ENCODE measurements at places on chromosomes 1 and 21. TPM values are rescaled to one million over a fixed set of nuclear protein-coding genes. Genes with fewer than 3 reads are reported as not detected.

HSPA13 gene
- 93.9 TPM for total RNA-seq

FTCD gene
- 0.28 TPM for total RNA-seq

PRPF38A gene
- 15.0 TPM for total RNA-seq

ZNF695 gene
- 0.56 TPM for total RNA-seq

ERICH3 gene
- not detected for total RNA-seq

RBM11 gene
- total RNA-seq: 0.85 TPM

ZNF670 gene
- 2.3 TPM for total RNA-seq

EFHD2 gene
- 15.8 TPM for total RNA-seq

AMY1B gene
- total RNA-seq: not detected

RUNX1 gene
- 31.0 TPM for total RNA-seq

APCS gene
- total RNA-seq: not detected

HPCA gene
- not detected for total RNA-seq

CA14 gene
- not detected for total RNA-seq

GUCA2A gene
- not detected for total RNA-seq

SPRR1A gene
- total RNA-seq: not detected

AGT gene
- 0.19 TPM for total RNA-seq

OR2T33 gene
- not detected for total RNA-seq

KCND3 gene
- 0.28 TPM for total RNA-seq

FCAMR gene
- total RNA-seq: not detected

SFN gene
- 2.7 TPM for total RNA-seq

IQCC gene
- 1.7 TPM for total RNA-seq

FAM163A gene
- not detected for total RNA-seq

SPRR3 gene
- total RNA-seq: not detected

RGS5 gene
- 388 TPM for total RNA-seq

PRKCZ gene
- 3.3 TPM for total RNA-seq

KIF14 gene
- 2.0 TPM for total RNA-seq

RHOU gene
- 1.1 TPM for total RNA-seq

PLK3 gene
- total RNA-seq: 36.2 TPM

GJB5 gene
- total RNA-seq: 0.56 TPM

ACOT11 gene
- total RNA-seq: 2.3 TPM

RIPPLY3 gene
- not detected for total RNA-seq

OR2T35 gene
- not detected for total RNA-seq

TAS1R1 gene
- not detected for total RNA-seq

MYBPH gene
- total RNA-seq: not detected

CASZ1 gene
- total RNA-seq: 0.56 TPM

LCE1B gene
- not detected for total RNA-seq

SLC16A4 gene
- 42.0 TPM for total RNA-seq
